OCI-M1 (cell line): ENCODE measurements at places on chromosomes 5 and 9.

DNA sequence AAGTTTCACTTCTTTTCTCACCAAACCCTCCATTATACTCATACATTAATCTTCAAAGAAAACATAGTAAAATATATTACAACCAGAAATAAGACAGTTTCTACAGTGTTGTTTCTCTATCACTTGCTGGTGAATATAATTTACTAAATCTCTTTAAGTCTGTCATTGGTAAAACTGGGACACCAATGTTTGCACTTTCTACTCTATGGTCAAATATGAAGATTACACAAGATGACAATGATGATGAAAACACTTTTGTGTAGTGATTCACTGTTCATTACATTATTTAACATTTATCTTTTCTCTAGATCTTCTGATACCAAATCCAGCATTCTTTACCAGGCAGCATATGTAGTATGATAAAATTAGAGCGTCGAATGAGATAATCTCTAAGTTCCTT, 459.1 kb downstream of the DMAC1 start:
- no peak for DNase-seq

DNA sequence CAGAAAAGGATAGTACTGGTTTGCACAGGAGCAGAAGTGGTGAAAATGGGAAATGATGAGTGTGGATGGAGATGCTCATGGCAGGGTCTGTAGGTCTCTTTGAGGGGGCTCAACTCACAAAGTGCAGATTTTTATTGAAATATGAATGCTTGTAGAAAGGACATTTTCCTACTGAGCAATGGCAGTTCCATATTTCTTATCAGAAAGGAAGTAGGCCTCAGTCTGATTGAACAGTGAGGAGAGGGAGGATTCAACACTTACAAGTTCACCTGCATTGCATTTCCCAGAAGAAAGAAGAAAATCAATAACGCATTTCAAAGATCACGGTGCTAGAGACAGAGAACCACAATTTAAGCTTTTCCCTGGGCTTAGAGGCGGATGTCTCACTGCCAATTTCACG, 49.2 kb downstream of the ANXA2R start:
- peak; percentile 55 for DNase-seq

GRCh38 chr5:37951946-37952721, 112.3 kb upstream of the GDNF start:
- no peak for DNase-seq

GRCh38 chr9:98971168-98971914, 27.6 kb downstream of the COL15A1 start:
- DNase-seq, result no peak

GRCh38 chr5:161105525-161105924, 253.5 kb upstream of the ATP10B start:
- no peak for DNase-seq

- no peak for DNase-seq
Observed at GRCh38 chr9:122807271-122807900, 7.5 kb downstream of the OR1K1 start.

GRCh38 chr5:142179776-142180387, 71.3 kb downstream of the NDFIP1 start:
- DNase-seq, result no peak

DNA sequence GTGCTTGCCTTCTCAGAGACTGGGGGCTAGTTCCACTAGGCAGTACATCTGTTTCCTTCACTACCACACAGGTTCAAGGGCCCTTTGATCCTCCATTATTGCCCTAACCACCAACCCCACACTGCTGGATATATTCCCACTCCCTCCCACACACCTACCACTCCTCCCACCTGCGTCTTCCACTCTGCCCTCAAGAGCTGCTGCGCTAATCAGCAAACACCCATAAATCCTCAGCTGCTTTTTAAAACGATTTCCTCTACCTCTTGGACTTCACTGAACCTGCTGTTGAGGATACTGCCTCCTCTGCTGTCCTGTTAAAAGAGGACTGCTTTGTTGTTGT, 120.9 kb downstream of the MAPKAP1 start:
- DNase-seq, result no peak

DNA sequence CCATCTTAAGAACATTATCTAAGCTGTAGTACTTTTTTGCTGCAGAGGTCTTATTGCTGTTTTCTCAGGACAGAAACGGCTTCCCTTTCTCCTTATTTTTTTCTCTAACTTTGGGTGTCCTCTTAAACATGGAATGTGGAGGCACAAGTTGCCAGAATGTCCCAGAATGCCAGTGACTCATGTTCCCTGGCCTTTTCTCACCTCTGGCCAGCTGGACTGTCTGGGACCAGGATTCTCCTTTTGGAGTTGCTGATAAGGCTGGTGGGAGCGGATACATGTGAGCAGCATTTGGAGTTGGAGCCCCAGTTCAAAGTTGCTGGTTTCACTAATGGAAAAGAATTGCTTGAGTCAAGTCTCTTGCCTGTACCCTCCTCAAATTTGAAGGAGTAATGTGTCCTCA, 112.8 kb downstream of the ARHGAP26 start:
- no peak for DNase-seq

DNA sequence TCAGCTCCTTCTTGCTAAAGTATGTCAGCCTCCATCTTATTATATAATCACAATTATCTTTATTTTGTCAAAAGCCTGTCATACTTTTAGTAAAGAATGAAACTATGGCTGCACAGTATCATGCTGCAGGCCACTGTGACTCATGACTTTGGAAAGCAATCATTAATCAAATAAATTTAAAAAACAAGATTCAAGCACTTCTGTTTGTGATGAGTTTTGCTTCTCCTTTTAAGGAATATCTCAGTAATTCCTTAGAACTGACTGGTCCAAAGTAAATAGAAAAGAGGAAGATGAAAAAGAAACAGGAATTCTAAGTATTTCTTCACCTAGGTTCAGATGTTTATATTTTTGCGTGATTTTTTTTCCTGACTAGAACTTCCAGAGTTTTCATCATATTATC, 83.1 kb downstream of the EDIL3 start:
- DNase-seq, result no peak

- no peak for DNase-seq
Observed at GRCh38 chr5:57517250-57517649, 34.6 kb upstream of the ACTBL2 start.

DNA sequence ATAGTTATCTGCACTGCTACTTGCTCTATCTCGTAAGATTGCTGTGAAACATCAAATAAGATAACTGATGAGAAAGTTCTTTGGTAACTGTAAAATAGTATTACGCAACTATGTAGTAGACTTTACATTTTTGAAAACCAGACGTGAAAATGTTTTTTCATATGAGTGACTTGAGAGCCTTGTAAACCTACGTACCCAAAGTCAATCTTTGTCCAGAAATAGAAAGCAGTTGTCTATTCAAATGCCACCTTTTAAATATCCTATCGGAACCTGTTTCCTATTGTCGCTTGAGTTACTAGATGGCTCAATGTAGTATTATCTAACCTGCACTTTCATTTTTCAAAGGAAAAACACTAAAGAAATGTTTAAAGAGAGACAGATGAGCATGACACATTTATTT, 1.6 kb downstream of the FNIP1 start:
- DNase-seq, result peak; percentile 63

- DNase-seq, result peak; percentile 87
Observed at GRCh38 chr9:114396558-114397218, 8.9 kb upstream of the AKNA start.

DNA sequence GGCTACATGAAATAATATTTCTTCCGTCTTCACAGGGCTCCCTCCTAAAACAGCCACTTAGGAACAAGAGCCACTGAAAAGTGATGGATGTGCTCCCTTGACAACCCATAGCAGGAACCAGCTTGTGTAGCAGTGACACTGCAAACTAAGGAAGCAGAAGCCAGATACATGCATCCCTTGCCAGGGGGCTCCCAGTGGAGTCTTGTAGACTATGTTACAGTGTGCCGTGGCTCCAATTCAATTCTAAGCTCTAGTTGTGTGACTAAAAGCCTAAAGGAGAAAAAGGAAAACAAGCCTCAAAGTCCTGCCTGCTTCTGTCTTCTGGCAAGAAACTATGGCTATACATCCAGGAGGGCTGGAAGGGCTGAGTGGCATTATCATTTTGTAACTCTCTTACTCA, 12.2 kb upstream of the TAF1L start:
- no peak for DNase-seq

DNA sequence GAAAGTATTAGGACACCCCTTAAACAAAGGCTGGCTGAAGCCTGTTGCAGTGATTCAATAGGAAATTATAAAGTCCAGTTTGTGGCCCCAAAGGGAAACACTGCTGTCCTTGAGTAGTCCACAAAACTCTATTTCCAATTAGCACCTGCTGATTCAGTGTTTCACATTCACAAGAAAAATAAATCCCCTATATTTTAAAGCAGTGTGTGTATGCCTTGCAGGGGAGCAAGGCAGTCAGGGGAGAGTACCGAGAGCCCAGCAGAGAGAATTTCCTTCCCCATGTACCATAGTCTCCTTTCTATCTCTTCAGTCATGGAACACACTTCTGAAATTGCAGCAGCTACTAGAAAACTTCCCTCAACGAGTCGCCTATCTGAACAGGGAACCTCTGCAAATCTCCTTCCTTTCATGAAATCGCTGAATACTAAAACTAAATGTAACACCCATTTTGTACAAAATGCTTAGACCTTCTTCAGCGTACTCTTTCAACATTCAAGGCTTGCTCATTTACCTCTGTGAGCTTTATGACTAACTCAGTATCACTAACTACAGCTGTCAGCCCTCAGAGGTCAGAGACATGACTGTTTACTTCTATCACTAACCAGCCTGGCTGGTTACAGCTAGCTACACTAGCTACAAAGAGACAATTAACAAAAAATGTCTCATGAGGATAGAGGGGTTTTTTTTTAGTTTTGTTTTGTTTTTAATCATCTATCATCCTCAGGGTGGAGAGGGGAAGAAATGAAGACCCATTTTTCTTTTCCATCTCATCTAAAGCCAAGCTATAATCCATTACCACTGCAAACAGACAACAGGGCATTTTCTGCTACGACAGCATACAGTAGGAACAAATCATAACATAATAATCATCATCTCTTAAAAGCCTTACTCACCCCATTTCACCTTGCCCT, 188.7 kb downstream of the EBF1 start:
- no peak for DNase-seq

GRCh38 chr9:116566677-116567488, 120.2 kb upstream of the TRIM32 start:
- DNase-seq, result peak; percentile 66

DNA sequence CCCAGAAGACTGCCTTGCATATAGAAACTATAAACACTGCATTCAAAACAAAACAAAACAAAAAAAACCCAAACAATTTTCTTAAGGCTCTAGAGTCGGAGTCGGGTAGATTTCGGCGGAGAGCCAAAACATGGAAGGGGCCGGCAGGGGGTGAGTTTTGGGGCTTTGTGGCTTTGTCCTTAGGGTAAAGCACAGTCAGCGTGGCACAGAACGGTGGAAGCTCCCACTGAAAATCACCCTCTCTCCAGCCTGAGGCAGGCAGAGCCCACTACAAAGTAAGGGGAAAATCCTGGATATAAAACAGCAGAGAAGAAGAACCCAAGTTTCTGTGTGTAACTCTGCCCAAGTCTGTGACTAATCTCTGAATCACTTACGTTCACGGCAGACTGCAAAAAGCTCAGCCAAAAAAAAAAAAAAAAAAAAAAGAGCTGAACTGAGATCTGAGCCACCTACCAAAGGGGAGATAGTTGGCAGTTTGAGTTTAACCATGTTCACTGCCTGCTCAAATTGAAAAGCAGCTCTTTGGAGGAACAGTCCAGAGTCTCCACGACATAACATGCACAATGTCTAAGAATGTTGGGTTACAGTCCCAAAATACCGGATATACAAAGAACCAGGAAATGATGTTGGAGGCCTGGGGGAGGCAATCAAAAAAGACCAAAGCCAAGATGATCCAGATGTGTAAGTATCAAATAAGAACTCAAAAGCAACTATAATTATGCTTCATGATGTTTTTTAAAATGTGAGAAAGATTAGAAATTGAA, 26.6 kb upstream of the OR2K2 start:
- DNase-seq, result no peak

DNA sequence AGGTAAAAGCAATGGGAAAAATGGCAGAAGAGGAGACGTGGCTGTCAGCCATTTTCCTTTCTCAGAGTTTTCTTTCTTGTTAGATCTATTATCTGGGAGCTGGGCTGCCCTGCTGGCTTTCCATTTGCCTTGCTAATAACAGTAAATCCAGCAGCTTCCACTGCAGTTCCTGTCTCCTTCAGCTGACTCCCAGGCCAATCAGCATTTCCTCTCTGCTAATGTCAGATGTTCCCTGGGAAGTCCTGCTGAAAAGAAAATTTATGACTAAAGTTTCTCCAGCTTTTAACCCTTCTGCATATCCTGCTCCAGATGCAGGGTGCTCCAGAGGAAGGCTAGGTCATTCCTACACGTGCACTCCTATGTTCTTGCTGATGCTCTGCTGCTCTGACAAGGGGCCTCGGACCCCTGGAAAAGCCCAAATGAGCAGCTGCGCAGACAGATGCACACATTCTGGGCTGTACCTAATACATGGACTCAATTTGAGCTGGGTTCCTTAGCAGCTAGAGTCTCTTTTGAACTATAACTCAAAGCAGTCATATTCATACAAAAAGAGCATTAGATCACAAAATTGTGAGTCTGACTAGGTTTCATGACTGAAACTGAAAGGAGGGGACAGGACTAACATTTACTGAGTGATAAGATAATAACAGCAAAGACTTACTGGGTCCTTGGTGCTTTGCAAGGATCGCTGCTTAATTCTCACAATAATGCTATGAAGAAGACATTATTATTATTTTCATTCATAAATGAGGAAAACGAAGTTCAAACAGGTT, 182.2 kb downstream of the MAPKAP1 start:
- DNase-seq, result no peak

DNA sequence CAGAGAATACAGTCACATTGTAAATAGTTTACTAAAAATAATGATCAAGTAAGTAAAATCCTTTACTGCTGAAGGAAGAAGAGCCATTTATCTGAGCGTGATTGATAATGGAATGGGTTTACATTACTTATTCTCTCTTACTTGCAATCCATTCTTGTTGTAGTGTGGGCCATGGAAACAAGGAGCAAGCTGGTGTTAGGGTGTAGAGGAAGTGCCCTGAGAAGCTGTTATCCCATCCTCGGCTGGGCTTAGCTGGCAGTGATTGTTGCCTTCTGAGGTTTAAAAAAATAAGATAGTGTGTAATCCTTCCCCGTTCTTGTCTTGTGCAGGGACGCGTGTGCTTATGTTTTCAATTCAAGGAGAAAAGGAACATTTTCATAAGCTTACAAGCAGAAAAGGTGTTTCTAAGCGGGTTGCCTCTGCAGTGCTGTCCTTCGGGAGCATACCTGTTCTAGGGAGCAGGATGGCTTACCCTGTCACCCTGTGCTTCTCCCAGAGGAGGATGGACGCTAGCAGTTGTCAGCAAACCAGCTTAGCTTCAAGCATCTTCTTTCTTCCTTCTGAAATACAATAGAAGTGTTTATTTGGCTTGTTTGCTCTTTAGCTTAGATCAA, 188.3 kb downstream of the ARHGEF28 start:
- no peak for DNase-seq

DNA sequence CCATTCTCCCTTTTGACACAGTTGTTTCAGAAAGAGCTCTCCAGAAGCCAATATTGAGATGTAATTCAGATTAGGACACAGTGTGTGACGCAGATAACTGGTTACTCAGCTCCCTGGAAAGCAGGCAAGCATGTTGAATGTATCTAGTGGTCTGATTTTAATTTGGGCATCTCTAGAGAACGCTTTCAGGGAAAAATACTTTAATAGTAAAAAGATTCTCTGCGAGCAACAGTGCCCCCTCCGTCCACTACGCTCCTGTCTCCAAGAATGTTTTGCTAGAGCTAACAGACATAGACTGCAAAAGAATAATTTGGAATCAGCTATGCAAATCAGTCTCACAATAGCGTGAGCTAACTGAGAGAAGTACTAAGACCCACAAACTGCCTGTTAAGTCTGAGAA, 23.3 kb downstream of the CFAP90 start:
- DNase-seq, result no peak
